ENCODE measurements at places on chromosomes 4 and X.

DNA sequence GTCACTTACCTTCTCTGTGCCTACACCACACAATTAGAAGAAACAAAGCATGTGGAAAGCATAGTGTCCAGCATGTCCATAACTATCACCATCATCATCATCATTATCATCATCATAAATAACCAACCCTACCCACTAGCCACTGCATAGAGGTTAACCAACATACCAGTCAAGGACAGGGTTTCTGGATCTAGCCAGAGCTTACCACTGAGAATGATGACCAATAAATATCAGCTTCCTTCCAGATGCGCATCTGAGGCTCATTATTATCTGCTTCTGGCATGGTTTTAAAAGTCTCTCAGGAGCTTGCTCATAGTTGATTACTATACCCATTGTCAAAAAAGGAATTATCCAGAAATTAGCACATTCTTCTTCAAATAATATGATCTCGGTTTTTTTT, 25.5 kb upstream of the MYOZ2 start:
- DNase-seq = no peak

DNA sequence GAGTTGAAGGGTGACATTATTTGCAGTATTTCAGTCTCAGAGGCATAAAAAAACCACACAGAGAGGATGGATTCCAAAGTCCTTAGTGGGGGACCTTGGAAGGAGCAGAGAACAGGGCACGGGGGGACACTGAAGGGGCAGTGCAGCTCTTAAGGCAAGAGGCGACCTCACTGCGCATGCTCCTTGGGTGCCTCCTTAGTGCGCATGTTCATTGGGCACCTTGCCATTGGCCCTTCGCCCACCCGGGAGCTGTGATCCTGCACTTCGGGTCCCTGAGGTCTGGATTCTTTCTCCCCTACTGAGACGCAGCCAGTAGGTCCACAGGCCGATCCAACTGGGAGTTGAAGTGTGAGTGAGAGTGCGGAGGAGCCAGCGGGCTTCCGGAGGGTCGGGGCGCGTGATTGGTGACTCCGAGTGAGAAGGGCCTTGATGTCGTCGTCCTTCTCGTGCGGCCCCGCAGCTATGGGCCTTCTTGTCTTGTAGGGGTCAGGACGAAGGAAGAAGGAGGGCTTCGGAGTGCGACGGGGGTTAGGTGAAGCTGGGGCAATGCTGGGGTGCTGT, at the start of gene XAGE5:
XAGE5 (plus strand) TSS at position 223 of the 561 bp plus-strand sequence. CDS start 1,280 bp downstream, outside the sequence.
- DNase-seq = no peak

- no peak for DNase-seq
Measured at GRCh38 chr4:122700178-122700725, 32.3 kb upstream of the BBS12 start.

GRCh38 chrX:65476564-65476963, 58.0 kb downstream of the LAS1L start:
- no peak for DNase-seq

DNA sequence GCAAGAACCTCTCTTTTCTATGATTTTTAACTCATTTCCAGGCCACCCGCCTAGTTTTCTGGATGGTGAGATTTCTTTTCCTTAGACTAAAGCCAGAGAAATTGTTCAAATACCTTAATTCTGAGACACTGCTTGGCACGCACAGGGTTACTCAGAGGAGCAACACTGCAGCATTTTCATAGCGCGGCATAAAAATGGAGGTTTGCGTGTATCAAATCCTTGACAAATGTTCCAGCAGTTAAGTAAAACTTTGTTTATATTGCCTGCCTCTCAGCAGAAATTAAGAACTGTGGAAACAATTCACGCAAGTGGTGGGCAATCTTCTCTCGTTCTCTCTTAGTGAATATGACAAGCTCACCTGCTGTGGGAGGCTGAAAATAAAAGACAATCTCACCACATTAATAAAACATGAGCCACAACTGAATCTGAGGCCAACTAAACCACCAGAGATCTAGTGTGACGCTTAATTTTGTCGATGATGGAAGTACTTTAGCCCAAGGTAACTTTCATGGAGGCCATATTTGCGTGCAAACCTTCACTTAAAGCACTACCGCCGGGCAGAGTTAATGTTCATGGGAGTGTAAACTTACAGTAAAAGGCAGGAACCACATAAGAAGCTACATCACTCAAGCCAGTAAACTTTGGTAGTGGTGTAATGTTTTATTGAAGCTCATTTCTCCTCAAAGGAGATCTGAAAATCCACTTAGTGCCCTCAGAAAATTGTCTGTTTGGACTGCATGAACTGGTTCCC, 894.8 kb upstream of the EPHA5 start:
- no peak for DNase-seq

GRCh38 chr4:109969919-109970318, 57.2 kb downstream of the EGF start:
- DNase-seq = no peak

GRCh38 chr4:147539959-147540358, 59.1 kb downstream of the EDNRA start:
- DNase-seq = no peak

- no peak for DNase-seq
Measured at GRCh38 chrX:36867143-36867542, 141.0 kb upstream of the FAM47C start.

GRCh38 chr4:45453258-45453853, 670.5 kb downstream of the GABRG1 start:
- no peak for DNase-seq

- DNase-seq = no peak
Measured at GRCh38 chr4:122635205-122635604, 14.3 kb upstream of the IL21 start.

DNA sequence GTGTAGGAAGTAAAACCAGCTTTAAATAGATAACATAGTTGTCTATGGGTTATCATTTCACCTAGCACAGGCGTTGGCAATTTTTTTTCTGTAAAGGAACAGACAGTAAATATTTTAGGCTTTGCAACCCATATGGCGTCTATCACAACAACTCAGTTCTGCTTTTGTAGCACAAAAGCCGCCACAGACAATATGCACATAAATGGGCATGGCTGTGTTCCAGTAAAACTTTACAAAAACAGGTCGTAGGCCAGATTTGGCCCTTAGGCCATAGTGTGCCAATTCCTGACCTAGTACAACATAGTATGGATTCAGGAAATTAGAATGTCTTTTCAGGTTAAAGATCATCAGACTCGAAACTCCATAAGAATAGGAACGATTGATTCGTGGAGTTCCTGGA, 265.3 kb upstream of the GK2 start:
- DNase-seq = no peak

- DNase-seq = no peak
Measured at GRCh38 chr4:124527364-124527763, 185.2 kb downstream of the ANKRD50 start.

- DNase-seq = peak; percentile 4
Measured at GRCh38 chr4:182448281-182449151, 205.3 kb downstream of the TENM3 start.

DNA sequence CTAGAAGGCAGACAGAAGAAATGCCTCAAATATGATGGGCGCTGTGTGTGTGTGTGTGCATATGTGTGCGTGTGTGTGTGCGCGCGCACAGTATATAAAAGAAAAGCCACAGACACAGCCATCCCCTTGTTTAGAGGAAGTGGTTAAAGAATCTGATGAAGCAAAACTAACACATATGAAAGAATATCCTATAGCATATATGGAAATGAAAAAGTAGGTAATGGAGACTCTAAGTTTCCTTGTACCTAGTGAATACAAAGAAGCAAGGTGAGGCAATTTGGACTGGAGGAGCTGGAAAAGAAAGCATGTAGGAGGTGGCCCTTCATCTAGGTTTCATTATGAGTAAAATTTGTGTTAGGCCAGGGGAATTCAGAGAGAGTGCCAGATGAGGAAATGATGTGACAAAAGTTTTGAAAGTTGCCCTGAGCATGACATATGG, 58.6 kb upstream of the MCF2 start:
- peak; percentile 37 for DNase-seq

GRCh38 chr4:83785891-83786290, 250.0 kb downstream of the GPAT3 start:
- DNase-seq = no peak

GRCh38 chrX:68751372-68751771, 77.4 kb upstream of the EFNB1 start:
- DNase-seq = no peak

GRCh38 chr4:79046016-79046592, 106.9 kb upstream of the PAQR3 start:
- no peak for DNase-seq

- no peak for DNase-seq
Measured at GRCh38 chr4:53855581-53856250, 208.7 kb downstream of the CHIC2 start.

GRCh38 chr4:158722917-158723793, at the start of gene PPID:
Gene PPID (minus strand): TSS chr4:158723396. CDS start chr4:158723288, 108 bp downstream.
- peak; percentile 82 for DNase-seq

DNA sequence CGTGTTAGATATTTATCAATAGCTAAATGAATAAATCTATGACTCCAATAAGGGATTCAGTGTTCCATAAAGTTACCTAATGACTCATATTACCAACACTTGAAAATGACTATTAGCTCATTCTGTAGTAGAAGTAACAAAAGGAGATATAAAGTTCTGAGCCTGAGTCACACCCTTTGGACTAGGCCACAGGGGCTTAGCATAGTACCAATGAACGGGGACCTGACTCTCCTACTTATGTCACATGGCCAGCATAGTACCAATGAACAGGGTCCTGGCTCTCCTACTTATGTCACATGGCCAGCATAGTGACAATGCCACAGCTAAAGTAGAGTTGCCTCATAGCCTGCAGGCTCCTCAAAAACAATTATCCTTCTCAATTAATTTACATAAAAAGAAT, 43.7 kb downstream of the MAGEB16 start:
- DNase-seq = no peak

DNA sequence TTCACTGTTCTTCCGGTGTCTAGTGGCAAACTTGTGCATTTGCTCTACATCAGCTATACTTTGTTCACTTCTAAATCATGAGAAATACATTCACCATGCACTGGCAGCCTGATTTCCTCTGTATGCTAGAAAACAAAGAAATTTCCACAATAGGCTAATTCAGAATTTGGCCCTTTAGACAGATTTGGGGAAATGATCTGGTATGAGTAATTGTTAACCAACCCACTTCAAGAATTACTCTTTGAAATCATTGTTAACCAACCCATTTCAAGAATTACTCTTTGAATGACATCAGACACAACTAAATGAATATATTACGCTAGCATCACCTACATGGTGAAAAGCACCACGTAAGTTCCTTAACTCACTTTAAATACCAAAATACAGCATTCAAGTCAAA, 14.6 kb downstream of the APBB2 start:
- no peak for DNase-seq

- DNase-seq = peak; percentile 10
Measured at GRCh38 chrX:13257223-13258051, 62.4 kb downstream of the ATXN3L start.

DNA sequence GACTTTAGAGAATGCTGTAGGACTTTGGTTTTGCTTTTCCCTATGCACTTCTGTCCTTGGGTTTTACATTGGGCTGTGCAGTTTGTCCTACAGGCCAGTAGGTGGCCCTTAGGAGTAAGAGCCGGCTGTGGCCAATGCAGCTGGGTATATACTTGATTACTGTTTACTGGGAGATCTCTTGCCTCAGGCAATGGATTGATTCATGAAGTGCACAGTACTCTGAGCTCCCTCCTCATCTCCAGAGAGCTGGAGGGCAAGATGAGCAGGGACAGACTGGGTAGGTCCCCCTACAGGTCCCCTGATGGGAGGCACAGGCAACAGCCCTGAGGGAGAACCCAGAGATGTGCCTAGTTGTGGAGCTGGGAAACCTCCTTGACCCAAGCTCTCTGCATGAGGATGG, 103.8 kb upstream of the QRFPR start:
- peak; percentile 11 for DNase-seq

- no peak for DNase-seq
Measured at GRCh38 chrX:39492497-39493162, 605.1 kb downstream of the BCOR start.

GRCh38 chr4:86586160-86586572, 7.9 kb upstream of the PTPN13 start:
- no peak for DNase-seq

- no peak for DNase-seq
Measured at GRCh38 chr4:156685308-156685707, 286.3 kb downstream of the PDGFC start.

DNA sequence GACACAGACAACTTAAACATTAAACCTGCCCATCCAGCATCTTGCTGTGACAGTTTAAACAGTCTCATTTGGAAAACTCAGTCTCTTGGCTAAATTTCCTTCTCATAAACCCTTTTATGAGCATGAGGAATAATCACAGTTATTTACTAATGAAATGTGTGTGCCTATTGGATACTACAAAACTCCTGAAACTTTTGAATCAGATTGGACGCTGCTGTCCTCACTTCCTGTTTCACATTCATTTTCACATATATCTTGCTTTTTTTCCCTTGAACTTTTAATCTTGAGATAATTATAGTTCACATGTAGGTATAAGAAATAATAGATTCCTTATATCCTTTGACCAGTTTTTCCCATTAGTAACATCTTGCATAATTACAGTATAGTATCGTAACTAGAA, 111.7 kb downstream of the CDKL5 start:
- no peak for DNase-seq

DNA sequence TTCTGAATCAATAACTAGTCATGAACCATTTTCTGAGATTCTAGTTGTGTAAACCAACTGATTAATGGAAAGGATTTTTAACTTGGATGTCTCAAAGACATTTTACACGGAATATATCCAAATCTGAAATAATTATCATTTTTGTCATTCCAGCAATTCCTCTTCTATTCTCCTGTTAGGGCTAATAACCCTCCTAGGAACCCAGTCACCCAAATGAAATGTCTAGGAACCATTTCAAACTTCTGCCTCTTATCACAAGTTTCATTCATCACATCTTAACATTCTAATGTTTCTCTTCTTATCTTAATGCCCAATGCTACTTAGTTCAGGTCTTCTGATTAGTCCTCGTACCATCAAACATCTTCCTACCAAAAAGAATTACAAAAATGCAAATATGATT, 639.8 kb downstream of the DMD start:
- no peak for DNase-seq

DNA sequence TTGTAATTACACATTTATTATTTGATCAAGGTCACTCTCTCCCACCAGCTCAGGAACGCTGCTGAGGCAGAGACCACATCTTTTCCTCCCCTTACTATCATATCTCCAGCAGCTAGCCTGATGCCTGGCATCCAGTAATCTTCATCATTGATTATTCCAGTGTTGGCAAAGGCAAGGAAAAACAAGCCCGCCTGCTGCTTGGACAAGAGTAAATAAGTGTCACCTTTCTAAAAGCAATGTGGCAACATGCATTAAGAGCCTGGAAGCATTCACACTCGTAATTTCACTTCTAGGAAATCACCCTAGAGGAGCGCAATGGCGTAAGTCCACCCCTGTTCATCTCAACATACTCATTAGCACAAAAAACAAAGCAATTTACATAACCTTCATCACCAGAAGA, 54.8 kb downstream of the APLN start:
- no peak for DNase-seq

DNA sequence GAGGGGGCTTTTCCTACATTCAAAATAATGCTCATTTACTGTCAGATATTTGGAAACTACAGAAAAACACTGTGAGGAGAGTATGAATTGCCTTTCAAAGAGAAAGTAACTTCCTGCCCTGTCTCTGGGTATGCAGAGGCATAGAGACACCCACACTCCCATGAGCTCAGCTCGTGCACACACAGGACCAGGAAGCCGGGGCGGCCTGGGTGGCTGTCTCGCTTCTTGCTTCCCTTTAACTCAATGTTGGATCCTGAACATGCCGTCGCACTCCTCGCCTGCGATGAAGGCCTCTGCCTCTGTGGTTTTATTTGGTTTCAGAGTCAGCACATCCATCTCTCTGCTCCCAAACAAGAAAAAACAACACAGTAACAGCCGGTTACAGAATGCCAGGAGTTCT, 40.1 kb upstream of the GPR78 start:
- no peak for DNase-seq

All from CD4-positive, alpha-beta T cell treated with Interleukin-1 beta for 1 hour (primary cell).